ENCODE measurements at places on chromosomes 13 and 19.

- DNase-seq, result peak; percentile 94
These were observed 135.2 kb downstream of the TSHZ3 start for GRCh38 chr19:31214086-31214485.

DNA sequence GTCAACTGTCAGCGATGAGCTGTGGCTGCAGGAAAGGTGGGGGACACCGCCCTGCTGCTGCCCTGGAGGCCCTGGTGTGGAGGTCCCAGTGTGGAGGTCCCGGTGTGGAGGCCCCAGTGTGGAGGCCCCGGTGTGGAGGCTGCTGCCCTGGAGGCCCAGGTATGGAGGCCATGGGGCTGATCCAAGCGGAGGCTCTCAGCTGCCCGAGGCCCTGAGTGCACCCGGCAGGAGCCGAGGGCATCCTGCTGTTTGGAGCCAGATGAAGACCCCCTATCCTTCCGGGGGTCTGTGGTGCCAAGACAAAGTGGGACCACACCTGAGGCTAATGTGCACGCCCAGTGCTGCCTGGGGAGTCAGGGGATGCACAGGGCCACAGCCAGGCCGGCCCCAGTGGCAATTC is 210.4 kb upstream of the SOX1 start:
- no peak for DNase-seq

DNA sequence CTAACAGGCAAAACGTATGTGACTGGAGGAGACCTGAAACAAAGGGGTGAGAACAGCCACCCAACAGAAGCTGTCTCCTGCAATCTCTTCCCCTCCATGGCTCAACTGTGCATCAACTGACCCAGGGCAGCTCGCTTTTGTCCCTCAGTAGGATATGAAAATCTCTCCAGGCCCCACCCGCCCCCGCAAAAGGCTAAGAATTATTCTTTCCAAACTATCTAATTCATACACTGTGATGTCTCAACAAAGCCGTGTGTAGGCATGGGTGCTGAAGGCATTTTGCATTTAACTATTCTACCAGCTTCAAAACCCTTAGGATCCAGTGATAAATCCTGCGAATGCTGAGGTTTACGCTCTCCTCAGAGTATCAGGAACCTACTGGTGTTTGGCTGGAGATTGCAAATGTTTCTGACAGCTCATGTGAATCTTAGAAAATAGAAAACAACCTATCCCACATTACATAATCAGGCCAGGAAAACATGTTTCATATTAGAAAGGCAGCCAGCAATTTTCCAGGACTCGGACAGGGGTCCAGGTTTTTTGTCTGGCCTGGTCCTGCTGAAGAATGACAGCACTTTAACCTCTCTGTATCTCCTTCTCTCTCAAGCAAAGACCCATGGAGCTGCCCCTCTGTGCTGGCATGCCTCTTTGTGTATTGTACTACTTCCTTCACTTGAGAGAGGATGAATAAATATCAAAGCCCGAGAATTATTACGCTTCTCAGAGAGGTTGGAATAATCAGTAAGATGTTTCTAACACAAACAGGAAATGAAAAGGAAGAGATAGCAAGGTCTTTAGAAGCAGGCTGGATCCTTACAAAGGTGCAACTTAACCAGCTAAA is 17.3 kb downstream of the DHRS12 start:
- no peak for DNase-seq

GRCh38 chr13:85019121-85019520 is 780.1 kb downstream of the SLITRK6 start:
- no peak for DNase-seq

DNA sequence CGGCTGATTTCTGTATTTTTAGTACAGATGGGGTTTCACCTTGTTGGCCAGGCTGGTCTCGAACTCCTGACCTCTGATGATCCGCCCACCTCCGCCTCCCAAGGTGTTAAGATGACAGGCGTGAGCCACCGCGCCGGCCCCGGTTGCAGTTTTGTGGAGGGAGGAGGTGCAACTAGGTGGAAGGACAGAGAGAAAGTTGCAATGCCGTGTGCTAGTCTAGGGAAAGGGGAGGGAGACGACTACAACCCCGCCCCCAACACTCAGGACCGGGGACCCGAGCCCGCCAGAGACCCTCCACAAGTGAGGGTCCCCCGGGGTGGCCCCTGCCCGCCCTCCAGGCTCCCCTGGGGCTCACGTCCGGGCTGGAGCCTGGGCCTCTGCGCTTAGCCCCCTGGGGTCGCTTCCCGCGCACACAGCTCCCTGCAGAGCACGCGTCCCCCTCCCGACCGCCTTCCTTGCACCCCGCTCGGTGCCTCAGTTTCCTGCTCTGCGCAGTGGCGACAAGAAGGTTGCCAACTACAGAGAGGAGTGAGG is 1.2 kb upstream of the ARID3A start:
- no peak for DNase-seq

GRCh38 chr13:99907038-99907437 is 64.5 kb downstream of the ZIC5 start:
- DNase-seq, result no peak

DNA sequence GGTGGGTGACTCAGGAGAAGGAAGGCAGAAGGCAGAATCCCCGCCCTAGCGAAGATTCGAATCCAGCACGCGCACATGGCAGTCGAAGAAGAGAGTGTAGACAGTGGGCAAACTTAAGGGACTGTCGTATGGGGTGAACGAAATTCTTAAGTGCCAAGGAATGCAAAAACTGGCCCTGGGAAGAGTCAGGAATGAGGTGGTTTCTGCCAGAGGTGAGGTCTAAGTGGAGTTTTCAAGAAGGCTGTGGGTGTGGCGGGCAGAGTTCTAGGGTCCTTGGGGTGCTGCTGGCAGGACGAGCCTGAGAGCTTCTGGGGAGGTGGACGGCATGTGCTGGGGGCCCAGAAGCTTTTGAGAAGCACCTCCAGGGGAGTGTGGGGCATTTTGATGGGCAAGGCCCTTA is 63.9 kb upstream of the RNF113B start:
- no peak for DNase-seq

DNA sequence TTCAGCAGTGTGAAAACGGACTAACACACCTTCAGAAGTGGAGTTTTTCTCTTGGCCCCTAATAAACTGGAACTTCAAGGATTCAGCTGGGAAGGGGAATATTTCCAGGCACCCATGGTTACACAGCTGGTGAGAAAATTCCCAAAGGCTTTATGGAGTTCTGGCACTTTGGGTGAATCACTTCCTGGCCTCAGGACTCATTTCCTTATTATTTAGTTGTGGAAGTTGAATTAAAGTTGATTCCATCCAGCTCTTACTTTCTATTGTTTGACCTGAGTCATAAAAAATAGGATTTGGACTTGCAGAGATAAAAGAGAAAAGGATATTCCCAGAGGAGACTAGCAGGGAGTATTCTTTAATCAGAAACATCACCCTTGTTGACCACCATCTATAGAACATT is 882.1 kb downstream of the UQCRFS1 start:
- DNase-seq, result no peak

GRCh38 chr13:101575581-101575980 is 123.1 kb downstream of the ITGBL1 start:
- no peak for DNase-seq

DNA sequence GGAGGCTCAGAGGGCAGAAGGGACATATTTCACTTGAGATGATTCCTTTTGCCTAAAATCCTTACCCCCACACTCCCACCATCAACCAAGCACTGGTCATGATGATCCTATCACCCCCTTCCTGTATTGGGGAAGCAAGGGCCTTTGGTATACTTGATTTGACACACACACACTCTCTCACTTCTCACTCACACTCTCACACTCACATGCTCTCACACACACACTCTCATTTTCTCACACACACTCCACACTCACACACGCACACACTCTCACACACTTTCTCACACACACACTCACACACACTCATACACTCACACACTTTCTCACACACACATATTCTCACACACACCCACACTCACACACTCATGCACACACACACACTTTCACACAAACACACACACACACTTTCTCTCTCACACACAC is 8.6 kb downstream of the RGCC start:
- DNase-seq, result peak; percentile 26

GRCh38 chr13:23956106-23956505 is 58.8 kb upstream of the C1QTNF9B start:
- no peak for DNase-seq

GRCh38 chr13:29571876-29572570 is 23.5 kb downstream of the SLC7A1 start:
- no peak for DNase-seq

GRCh38 chr13:48874165-48874564 is 101.5 kb upstream of the FNDC3A start:
- no peak for DNase-seq

DNA sequence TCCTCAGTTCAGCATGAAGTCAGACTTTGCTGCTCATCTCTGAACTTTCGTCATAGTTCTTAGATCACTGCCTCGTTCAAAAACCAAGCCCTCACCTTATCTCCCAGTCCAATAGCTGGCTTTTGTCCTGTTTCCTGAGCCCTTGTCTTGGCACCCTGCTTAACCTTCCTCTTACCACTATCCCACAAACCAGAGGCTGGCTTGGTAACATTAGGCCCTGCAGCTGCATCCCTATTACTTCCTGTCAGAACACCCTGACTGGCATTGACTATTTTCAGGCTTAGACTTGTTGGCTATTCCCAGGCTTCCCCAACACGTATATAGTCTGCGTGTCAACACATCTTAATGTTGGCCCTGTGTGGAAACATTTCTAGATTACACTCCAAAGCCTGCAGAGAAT is 172.4 kb downstream of the VWA8 start:
- no peak for DNase-seq

DNA sequence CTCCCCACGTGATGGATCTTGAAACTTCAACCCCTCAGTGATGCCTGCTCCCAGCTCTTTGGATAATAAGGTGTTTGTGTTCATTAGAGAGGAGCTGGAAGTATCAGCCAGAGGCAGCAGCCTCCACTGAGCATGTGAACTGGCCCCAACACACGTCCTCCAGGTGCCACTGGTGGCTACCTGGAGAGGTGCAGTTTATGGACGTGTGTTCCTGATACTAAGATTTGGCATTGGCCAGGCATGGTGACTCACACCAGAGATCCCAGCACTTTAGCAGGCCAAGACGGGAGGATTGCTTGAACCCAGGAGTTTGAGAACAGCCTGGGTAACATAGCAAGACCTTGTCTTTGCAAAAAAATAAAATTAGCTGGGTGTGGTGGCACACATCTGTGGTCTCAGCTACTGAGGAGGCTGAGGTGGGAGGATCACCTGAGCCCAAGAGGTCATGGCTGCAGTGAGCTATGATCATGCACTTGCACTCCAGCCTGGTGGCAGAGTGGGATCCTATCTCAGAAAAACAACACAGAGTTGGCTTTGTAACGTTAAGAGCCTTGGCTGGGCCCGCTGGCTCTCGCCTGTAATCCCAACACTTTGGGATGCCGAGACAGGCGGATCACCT is 34.4 kb downstream of the SLC25A42 start:
- DNase-seq, result no peak

GRCh38 chr19:40576151-40576584 is 505 bp upstream of the SHKBP1 start:
- peak; percentile 24 for DNase-seq

DNA sequence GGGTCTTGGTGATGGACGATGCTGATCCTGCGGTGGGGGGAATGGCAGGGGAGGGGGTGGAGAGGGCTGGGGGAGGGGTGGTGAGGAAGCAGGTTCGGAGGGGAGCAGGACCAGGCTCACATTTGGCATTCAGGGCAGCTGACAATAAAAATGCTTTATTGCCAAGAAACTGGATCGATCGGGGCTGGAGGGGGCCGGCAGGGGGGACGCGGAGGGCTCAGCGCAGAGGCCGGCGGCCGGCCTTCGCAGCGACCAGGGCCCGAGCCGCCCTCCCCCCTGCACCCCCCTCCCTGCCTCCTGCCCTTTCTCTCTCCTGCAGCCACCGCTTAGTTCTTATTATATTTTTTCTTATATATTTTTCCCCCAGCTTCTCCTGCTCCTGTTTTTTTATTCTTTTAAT is 18.1 kb upstream of the POU2F2 start:
- DNase-seq, result no peak

DNA sequence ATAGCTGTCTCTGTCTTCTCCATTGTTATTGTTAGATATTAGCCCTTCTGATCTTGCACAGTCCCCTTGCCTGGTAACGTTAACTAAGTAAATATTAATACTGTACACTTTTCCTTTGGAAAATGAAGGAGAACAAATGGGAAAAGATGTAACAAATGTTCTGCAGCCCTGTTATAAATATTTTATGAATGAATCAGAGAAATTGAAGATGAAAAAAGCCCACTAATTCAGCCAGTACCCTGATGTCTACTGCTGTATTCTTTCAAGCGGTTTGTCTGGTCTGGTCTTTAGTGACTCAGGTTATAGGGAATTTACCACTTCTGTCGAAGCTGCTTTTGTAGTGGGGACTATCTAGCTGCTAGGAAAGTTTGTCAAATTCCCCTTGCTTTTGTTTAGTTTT is 121.0 kb downstream of the COG6 start:
- DNase-seq, result no peak

DNA sequence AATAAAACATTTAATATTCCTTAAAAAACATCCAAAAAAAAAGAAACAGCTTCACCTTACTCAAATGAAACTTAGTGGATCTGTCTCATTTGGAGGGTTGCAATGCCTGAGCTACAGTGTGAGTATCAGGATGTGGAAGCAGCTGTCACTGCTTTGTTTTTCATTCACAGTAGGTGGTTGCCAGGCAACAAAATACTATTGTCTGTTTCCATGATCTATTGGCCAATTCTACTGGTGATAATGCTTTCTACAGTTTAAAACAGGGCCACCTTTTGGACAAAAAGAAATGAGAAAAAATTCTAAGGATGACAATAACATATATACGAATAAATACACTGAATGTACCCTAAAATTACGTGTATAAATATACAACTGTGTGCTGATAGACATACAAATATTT is 3.0 kb downstream of the ENOX1 start:
- no peak for DNase-seq

DNA sequence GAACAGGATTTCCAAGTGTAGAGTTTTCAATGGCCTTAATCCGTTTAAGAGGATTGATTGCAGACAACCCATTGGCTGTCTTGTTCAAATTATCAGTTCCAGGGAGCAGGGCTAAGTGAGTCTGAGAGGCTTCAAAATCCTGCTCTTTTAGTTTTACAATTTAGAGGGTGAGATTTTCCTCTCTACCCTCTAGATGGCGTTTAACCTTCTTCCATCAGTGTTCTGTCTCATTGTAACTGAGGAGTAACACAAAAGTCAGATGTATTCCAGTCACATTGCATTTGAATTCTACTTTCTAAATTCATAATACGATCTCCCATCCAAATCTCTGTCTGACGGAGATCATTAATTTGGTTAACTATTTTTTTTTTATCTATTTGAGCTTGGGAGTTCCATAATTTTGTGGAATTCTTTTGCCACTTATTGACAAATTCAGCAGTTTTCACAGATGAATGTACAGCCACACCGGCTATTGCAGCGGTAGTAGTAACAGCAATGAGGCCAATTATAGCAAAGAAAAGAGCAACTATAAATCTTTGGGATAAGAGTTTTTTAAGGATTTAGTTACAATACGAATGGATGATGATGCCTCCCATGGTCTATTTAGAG is 7.8 kb upstream of the C19orf84 start:
- no peak for DNase-seq

- no peak for DNase-seq
These were observed 23.5 kb downstream of the NKPD1 start for GRCh38 chr19:45137179-45137761.

Measured in central memory CD4-positive, alpha-beta T cell (primary cell).